ENCODE measurements at places on chromosomes 3 and 15. TPM values are rescaled to one million over a fixed set of nuclear protein-coding genes. Genes with fewer than 3 reads are reported as not detected.

IGF2BP2 gene
- total RNA-seq: 42.8 TPM

TJP1 gene
- 68.9 TPM for total RNA-seq

PPP1R14D gene
- total RNA-seq: not detected

SLC22A14 gene
- not detected for total RNA-seq

CMTM8 gene
- total RNA-seq: 7.7 TPM

PLCB2 gene
- 2.2 TPM for total RNA-seq

MRAS gene
- 3.5 TPM for total RNA-seq

PPP2R3A gene
- 5.5 TPM for total RNA-seq

CLDN18 gene
- not detected for total RNA-seq

ITGA11 gene
- total RNA-seq: 1.3 TPM

VIPR1 gene
- not detected for total RNA-seq

ARGFX gene
- total RNA-seq: not detected

POPDC2 gene
- total RNA-seq: 0.10 TPM

STX19 gene
- not detected for total RNA-seq

IL16 gene
- 2.1 TPM for total RNA-seq

SLITRK3 gene
- not detected for total RNA-seq

CEP19 gene
- total RNA-seq: 0.98 TPM

ERICH6 gene
- total RNA-seq: not detected

STAB1 gene
- total RNA-seq: 149 TPM

HEMK1 gene
- 9.3 TPM for total RNA-seq

SPINK8 gene
- not detected for total RNA-seq

CDHR4 gene
- total RNA-seq: not detected
